ENCODE measurements at places on chromosomes 4 and X.
A peak's percentile ranks its signal among the peaks of the same experiment; 100 is the strongest.

DNA sequence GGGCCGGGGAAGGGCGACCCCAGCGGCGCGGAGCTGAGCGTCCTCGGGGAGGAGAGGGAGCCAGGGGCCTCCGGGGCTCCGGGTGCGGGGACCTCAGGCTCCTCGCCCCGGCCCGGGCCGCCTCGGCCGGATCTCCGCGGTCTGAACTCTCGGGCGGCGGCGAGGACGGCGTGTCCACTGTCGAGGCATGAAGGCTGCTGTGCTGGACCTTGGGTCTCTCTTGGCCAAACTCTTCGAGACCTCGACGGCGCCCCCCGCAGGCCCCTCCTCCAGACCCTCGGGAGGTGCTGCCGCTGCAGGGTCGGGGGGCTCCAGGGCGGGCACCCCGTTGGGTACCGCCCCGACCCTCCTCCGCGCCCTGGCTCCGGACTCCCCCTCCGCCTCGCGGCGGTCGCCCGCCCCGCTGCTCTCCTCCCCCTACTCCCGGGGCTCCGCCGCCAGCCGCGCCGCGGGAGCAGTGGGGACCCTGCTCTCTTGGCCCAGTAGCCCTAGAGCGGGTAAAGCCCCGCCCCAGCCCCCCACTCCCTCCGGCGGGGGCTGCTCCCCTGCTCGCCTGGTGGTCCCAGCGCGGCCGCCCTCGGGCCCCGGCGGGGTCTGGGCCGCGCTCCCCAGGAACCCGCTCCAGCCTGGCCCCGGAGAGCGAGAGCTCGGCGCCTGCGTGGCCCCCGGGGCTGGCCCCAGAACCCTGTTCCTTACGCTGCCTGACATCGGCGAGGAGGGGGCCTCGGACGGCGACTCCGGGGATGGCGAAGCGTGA lies 564 bp downstream of the FAM149A start:
- DNase-seq = peak; percentile 44

- no peak for DNase-seq
Observed at GRCh38 chr4:86432559-86433134, 72.8 kb upstream of the MAPK10 start.

GRCh38 chr4:110224812-110225211 lies 26.4 kb upstream of the ELOVL6 start:
- DNase-seq = no peak

- peak; percentile 37 for DNase-seq
Observed at GRCh38 chrX:46912603-46913491, 626 bp downstream of the JADE3 start.

GRCh38 chr4:31192341-31192740 lies 472.2 kb downstream of the PCDH7 start:
- no peak for DNase-seq

- DNase-seq = no peak
Observed at GRCh38 chrX:40719731-40720130, 15.6 kb downstream of the MED14 start.

- DNase-seq = no peak
Observed at GRCh38 chr4:151582098-151582497, 173.1 kb downstream of the FHIP1A start.

GRCh38 chr4:57071326-57071725 lies 38.9 kb downstream of the IGFBP7 start:
- no peak for DNase-seq

DNA sequence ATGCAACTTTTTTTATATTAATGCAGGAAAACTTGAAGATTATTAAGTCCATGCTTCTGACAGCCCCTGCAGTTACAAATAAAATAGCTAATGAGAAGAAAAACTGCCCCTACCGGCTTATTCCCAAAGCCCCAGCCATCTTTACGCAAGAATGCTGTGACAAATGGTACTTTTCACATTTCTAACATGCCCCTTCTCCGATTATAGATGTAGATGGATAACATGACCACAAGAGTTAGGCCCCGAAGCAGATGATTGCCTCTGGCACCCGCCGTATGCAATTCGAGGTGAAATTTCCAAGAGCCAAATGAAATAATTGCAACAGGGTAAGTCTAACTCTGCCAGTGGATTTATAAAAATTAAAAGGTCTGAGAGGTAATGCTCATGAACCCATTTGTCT lies 319.4 kb upstream of the TAPT1 start:
- no peak for DNase-seq

- no peak for DNase-seq
Observed at GRCh38 chr4:54423066-54423465, 194.0 kb downstream of the PDGFRA start.

DNA sequence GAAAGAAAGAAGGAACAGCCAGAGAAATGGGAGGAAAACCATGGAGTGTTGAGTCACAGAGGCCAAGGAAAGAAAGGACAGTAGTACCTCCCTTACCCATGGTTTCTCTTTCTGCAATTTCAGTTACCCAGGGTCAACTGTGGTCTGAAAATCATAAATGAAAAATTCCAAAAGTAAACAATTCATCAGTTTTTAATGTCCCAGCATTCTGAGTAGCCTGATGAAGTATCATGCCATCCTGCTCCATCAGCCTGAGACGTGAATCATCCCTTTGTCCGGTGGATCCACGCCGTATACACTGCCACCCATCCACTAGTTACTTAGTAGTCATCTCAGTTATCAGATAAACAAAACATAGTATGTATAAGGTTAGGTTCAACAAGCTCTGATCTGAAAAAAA lies 114.2 kb downstream of the COMMD8 start:
- DNase-seq = no peak

- DNase-seq = no peak
Observed at GRCh38 chr4:134634301-134634700, 432.7 kb upstream of the PABPC4L start.

- no peak for DNase-seq
Observed at GRCh38 chr4:1695913-1696312, 11.8 kb upstream of the FAM53A start.

- no peak for DNase-seq
Observed at GRCh38 chrX:139832718-139833309, 100.0 kb downstream of the ATP11C start.

DNA sequence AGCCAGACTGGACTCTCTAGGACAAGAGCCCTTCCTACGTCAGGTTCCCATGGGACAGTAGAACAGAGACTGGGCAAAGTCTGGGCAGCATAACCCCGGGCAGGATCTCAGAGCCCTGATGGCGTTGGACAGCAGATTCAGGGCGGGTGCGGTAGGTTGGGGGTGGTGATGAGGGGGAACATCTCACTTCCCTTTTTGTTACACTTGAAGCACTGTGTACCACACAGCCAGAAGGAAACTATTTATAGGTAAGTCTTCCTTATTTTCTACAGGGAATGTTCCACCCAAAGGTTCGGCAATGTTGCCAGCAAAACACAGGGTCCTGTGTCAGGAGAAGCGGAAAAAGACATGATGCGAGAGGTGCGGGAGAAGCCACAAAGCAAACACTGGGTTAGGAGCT lies 54.3 kb downstream of the TSC22D3 start:
- DNase-seq = no peak

- DNase-seq = no peak
Observed at GRCh38 chrX:115521741-115522140, 39.2 kb upstream of the PLS3 start.

DNA sequence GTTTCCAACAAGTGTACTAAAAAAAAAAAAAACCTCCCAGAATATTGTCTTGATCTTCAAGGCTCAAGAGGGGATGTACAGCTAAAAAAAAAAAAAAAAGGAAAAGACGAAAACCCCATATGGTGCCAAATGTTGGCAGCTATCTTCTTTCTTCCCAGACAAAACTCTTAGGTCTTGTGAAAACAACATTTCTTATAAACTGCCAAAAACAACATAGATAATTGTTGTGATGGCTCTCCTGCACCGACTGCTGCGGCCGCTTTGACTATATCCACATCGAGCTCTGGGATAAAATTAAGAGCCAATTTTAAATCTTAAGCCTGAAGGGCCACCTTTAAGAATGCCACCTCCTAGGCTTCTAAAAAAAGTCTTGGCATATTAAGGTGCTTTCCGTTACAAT lies 23.5 kb downstream of the PDGFC start:
- no peak for DNase-seq

GRCh38 chr4:27001398-27002164 lies 140.9 kb downstream of the STIM2 start:
- no peak for DNase-seq

DNA sequence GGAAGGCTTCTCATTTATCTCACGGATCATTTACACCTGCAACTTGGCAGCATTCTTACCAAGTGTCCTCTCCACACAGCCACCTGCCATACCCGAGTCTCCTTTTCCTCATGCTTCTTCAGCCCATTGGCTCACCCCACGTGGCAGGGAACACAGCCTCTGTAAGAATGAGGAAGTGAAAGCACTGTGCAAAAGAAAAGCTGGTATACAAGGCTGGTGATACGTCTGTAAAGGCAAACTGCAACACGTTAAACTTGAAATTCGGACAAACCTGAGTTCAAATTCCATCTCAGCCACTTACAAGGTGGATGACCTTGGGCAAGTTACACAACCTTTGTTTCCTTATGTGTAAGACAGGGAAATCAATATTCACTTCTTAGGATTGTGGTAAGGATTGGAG lies 164.0 kb upstream of the RASGEF1B start:
- peak; percentile 26 for DNase-seq

DNA sequence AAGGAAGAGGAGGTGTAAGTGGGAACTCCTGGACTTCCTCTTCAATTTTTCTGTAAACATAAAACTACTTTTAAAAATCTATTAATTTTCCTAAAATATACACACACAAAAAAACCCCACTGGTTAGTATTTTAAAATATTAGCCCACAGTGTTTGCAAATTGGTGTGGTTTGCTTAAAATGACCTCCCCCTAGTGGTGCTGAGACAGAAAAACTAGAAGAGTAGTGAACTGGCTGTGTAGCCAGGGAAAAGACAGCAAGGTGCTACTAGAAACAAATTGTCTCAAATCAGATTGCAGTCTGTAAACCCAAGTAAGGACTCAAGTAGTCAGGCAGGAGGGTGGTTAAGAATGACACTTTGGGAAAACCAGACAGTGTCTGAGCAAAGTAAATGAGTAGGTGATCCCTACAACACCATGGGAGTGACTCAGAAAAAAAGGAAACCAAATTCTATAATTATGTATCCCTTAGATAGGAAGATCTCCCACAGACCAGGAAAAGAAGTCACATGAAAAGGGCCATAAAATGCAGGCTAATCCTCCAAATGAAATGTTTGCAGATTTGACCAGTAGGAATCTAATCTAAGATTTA lies 26.0 kb downstream of the AMTN start:
- DNase-seq = no peak

- DNase-seq = no peak
Observed at GRCh38 chrX:110563282-110563681, 204.6 kb downstream of the RTL9 start.

- DNase-seq = peak; percentile 43
Observed at GRCh38 chrX:120672389-120672788, 42.5 kb upstream of the C1GALT1C1 start.

DNA sequence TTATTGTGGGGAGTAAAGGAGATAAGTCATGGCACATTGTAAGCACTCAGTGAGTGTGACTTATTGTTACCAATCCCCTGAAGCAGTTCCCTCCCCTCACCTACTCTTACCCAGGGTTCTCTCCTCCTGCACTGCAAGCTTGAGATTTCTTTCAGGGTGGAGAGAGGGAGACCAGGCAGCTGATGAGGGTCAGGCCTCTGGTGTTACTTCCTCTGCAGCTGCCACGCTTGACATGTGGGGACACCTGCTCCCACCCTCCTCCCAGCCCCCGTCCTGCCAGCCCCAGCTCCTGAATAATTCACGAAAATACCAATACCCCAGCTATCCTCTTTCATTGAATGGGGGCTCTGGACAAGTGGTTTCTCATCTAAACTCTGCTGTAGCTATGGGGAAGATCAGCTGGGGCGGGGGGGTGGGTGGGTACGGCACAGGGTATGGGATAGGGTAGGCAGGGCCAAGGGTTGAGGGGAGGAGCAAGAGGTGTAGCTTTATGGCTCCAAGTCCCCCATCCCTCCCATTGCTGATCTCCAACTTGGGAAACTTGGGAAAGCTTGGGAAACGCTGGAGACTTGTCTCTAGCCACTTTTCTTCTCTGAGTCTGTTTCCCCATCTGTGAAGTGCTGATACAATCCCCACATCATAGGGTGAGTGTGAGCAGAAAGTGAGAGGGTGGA lies 148.5 kb upstream of the PJA1 start:
- no peak for DNase-seq

- DNase-seq = no peak
Observed at GRCh38 chrX:109880629-109881028, 122.3 kb upstream of the TMEM164 start.

DNA sequence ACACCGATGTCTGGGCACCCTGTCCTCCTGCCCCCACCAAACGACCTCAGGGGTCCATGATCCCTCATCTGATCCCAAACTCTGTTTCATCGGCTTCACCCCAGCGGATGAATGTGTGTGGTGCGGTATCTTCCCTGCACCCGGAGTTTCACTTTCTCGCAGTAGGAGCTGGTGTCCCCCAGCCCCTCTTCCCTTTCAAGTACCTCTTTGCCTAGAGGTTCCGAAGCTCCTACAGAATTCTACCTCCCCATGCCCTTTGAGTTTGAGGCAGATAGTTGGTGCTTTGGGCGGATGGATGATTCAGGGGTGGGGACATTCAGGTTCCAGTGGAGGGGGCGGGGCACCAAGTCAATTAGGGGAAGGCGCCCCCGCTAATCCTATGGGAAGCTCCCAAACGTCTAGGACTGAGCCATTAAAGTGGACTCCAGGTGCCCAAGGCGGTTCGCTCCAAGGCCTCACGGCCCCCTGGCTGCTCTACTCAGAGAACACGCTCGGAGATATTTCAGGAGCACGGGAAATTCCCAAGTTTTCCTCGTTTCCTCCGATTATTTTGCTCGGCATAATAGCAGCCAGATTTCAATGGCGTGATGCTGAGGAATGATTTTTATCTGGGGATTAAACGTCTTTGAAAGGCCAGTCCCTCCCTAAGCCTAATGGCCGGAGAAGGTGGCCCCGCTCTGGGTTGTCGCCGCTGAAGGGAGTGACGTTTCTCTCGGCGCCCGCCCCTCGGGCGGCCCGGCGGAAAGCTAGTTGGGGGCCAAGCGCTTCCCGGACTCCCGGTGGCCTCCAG lies 1.3 kb downstream of the MSX1 start:
- no peak for DNase-seq

- DNase-seq = no peak
Observed at GRCh38 chr4:92952897-92953296, 649.1 kb downstream of the GRID2 start.

GRCh38 chrX:32893751-32894150 lies 317.6 kb downstream of the DMD start:
- DNase-seq = no peak

GRCh38 chrX:65667503-65668376 lies at the start of gene MSN:
MSN (plus strand) TSS chrX:65667654; CDS start chrX:65667842, 188 bp downstream.
- peak; percentile 71 for DNase-seq

All from testis (tissue), 5 donors.